NCI-H2107 (cell line): ENCODE measurements at places on chromosomes 6 and 20.

DNA sequence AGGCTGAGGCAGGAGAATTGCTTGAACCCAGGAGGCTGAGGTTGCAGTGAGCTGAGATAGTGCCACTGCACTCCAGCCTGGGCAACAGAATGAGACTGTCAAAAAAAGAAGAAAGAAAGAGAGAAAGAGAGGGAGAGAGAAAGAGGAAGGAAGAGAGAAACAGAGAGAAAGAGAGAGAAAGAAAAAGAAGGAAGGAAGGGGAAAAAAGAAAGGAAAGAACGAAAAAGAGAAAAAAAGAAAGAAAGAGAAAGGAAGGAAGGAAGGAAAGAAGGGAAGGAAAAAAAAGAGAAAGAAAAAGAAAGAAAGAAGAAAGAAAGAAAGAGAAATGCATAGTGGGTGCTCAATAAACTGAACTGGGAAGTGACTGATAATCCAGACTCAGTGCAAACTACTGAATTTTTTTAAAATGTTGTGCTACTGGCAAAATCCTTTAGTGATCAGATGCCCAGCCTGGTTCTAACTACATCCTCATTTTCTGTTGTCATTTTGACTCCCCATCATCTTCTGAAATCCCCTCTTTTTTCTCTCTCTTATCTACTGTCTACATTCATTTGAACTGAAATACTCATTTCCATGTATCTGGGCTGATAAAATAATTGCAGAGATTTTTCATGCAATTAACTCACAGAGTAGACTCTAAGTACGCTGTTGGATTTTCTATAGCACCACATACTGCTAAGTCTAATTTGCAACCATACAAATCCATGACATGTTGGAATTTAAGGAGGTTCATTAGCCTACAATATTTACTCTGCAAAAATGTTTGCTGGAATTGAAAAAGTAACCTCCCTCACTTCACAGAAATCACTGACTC, 85.3 kb upstream of the HIVEP1 start:
- no peak for DNase-seq

GRCh38 chr6:3159805-3160781, 2.7 kb upstream of the TUBB2A start:
- DNase-seq: no peak

DNA sequence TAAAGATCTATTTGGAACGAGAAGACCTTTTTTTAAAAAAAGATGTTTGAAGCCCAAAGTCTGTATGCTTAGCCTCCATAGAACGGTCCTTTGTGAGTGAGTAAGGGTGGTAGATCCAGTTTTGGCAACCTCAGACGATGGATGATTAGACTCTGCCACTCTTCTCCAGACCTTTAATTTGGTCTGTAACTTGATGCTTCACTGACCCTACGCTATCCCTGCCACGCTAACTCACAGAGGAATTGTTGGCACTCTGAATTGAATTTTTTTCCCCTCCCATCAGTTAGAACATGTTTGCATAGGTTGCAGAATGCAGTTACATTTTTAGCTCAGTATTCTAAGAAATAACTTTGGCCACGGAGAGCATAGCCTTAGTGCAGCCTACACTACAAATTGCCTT, 15.8 kb upstream of the DEK start:
- peak; percentile 16 for DNase-seq

DNA sequence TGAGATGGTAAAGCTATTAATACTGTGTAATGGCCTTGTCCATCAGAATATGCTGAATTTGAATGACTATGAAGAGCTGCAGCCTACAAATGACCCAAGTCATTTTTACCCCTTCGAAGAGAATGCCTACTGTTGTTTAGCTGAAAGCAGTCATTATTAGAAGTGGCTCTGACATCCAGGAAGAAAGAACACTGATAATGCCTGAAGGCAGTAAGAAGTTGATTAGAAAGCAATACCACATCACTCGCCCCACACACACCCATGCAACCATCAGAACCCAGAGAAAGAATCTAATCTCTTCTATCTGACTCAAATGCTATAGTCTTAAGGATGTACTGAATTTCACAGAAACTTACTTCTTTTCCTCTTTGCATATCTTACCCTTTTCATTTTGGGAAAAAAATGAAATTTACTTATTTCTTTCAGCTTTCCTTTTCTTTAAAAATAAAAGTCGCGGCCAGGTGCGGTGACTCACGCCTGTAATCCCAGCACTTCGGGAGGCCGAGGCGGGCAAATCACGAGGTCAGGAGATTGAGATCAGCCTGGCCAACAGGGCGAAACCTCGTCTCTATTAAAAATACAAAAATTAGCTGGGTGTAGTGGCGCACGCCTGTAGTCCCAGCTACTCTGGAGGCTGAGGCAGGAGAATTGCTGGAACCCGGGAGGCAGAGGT, 61.0 kb downstream of the ARHGAP18 start:
- DNase-seq: no peak

DNA sequence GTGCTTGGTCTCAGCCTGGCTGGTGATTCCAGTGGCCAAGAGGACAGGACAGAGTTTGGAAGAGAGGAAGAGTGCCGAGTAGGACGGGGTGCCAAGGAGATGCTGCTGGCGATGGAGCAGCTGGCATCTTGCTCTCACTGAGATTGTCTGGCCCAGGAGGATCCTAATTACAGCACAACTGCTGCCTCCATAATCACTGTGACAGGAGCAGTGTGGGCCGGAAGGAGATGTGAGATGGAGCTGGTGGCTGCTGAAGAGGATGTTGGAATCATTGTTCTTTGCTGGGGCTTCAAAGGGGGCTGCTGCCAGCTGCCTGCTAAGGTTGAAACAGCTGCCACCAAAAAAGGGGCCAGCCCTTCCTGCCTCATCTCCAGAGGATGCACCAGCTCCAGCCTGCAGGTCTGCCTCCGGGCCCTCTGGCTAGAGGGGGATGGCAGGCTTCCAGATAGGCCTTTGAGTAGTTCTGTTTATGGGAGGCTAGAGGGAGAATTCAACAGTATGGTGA, 214.4 kb downstream of the RNF144B start:
- DNase-seq: no peak

DNA sequence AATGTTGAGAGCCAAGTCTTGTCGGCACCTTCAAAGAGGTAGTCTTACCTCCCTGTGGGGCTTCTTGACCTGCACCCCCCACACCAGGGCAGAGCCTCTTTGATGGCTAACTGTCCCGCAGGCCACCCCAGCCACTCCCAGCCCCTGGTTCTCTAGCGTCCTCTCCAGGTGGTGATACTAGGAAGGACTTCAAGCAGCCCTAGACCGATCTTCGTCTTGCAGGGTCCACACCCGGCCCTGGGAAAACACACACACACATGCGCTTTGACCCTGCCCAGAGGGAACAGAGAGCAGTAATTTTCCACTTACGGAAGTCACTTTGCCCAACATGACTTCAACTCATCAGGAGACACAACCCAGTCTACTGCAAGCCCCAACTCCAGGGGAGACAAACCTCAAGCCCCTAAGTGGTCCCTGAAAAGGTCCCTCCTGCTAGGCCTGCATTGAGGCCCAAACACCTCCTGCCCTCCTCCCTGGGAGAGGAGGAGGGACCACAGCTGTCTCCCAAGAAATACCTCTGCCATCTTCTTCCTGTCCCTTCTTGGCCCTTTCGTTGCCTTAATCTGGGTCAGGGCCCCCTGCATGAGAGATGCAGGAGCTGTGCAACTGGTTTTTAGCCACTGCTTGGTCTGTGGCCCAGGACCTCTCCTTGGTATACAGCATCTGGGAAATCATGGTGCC, 2.9 kb upstream of the BPIFB1 start:
- no peak for DNase-seq

DNA sequence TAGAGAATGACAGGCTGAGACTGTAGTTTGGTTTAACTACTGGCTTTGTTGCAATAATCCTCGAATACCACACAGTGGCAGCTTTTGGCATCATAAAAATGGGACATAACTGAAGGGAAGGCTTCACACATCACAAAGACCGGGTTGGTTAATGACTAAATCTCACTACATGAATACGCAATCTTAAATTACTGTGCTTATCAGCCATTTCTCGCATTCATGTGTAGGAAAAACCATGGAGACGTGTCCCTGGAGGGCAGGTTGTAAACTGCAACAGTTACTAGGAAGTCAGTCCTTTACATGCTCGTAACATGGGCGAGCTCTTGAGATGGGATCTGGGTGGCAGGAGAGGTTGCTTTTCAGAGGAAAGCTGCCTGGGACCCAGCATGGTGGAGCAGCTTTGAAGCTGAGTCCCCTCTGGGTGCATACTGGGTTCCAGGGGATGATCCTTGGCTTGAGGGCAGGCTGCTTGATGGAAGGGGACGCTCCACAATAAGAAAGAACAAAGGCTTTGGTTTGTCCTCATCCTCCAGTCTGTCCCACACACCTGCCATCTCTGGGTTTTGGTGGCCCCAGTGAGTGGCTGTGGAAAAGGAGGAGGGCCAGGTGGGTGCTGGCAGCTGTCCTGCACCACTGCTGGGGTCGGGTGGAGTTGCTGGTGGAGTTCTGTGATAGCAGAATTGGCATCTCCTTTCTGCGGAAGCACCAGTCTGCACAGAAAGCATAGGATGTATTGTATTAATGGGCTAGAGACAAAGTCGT, 2.1 kb downstream of the RPS21 start:
- DNase-seq: no peak

GRCh38 chr20:3863317-3863716, 16.7 kb downstream of the MAVS start:
- peak; percentile 37 for DNase-seq

DNA sequence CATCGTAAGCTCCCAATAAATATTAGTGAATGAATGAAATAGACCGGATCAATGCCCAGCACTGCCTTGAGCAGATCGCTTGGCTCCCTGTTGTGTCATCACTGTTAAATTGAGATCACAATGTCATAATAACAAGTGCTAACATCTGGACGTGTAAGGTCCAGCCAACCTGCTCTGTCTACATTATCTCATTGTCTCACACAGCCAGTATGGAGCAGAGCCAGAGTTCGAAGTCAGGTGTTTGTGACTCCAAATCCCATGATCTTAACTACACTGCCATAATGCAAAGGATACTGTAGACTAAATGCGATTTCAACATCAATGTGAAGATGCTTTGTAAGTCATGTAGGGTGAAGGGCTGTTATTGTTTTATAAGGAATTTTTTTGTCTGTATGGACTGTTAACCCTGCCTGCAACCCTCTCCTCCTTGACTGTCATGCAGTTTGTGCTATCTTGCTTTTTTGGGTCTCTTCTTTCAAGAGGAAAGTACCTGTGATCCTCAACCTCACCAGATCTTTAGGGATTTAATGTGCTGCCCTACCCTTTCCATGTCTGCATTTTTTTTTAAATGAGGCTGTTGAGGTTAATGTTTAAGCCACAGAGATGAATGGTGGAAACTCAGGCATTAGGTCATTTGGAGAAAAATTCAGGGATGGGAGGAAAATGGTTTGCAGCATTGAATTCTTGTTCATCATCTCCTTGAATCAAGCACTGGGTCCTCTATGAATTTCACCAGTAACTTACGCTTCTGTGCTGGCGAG, 49.0 kb upstream of the OCSTAMP start:
- DNase-seq: no peak

- no peak for DNase-seq
Observed at GRCh38 chr20:4192378-4193068, 177.2 kb upstream of the RNF24 start.

DNA sequence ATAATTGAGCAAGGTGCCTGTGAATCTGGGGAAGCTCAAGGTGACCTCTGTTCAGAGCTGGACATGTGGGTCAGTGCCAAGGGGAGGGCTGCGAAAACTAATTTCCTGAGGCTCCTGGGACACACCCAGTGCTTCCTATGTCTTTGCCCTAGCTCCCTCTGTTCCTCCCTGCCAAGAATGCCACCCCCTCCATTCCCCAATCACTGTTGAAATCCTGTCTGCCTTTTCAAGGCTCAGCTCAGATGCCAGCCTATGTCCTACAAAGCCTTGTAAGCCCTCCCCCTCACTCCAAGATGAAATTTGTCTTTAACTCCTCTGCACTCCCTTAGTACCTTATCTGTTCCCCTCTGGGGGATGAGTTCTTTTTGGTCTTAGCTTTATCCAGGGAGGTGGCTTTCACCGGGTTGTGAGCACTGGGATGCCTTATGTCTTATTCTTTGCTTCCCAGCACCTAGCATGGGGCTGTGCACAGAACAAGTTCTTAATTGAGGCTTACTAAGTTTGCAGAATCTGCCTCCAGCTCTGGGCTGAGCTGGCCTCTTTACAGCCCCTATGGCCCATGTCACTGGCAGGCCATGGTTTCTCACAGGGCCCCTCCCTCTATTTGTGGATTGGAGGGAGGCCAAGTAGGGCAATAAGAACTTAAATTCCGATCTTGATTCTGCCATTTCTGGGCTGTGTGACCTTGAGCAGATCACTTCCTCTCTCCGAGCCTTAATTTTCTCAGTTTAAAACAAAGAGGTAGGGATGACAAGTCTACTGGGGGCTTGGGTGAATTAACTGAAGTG, 51.5 kb upstream of the EPB41L1 start:
- DNase-seq: no peak
